ENCODE measurements at places on chromosomes 5 and 9.
A peak's percentile ranks its signal among the peaks of the same experiment; 100 is the strongest.

- DNase-seq, result no peak
- peaks cover 11% of the 10 kb centered on the region for H3K4me1 ChIP-seq
- H3K4me3 ChIP-seq, result peak overlapping the region; percentile 93
- no peaks in the 10 kb centered on the region for H3K36me3 ChIP-seq
- no peaks in the 10 kb centered on the region for H3K27me3 ChIP-seq
These were observed 988 bp downstream of the OXCT1 start for GRCh38 chr5:41869151-41869723.

DNA sequence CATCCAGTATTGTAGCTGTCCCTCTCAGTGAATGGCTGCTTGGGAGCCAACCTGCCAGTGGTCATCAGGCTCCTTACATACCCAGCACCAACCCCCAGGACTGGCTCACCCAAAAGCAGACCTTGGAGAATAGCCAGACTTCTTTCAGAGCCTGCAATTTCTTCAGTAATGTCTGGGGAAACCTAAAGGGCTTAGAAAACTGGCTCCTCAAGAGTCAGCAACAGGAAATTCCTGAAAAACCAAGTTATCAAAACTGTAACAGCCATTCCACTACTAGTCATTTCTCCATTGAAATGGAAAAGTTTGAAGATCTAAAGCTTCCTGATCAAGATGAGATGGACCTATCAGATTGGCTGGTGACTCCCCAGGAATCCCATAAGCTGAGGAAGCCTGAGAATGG lies 12.3 kb upstream of the STING1 start:
- no peaks in the 10 kb centered on the region for H3K27me3 ChIP-seq
- H3K27ac ChIP-seq, result no peak overlapping the region
- no peaks in the 10 kb centered on the region for H3K4me1 ChIP-seq

DNA sequence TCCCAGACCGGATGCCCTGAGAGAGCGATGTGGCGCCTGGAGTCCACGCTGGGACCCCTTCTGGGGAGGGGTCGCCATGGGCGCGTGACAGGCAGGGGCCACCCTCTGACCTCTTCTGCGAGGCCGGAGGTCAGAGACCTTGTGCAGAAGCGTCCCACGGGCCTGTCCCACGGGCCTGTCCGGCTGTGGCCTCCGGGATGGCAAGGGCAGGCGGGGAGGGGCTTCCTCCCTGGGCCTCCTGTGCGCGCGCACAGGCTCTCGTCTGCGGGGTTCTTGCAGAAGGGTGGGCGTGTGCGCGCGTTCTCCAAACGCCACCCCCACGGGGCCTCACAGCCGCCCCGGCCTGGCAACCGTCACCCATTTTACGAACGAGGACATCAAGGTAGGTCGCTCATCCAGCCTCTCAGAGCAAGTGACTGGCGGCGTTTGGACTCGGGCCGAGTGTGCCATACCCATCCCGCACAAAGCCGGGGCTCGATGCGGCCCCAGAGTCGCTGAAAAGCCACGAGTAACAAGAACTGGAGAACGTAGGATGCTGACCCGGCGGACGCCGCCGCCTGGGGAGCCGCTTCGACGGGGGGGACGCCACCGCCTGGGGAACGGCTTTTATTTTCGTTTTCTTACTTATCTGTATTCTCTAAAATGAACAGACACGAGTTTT lies 897 bp downstream of the AHRR start:
- H3K4me1 ChIP-seq, result peaks cover 2% of the 10 kb centered on the region
- H3K36me3 ChIP-seq, result no peaks in the 10 kb centered on the region
- no peak for DNase-seq
- no peak overlapping the region for H3K27ac ChIP-seq

- no peaks in the 10 kb centered on the region for H3K36me3 ChIP-seq
- DNase-seq, result no peak
- H3K27me3 ChIP-seq, result no peaks in the 10 kb centered on the region
- H3K27ac ChIP-seq, result no peak overlapping the region
These were observed 6.4 kb upstream of the AGPAT2 start for GRCh38 chr9:136693490-136694162.

GRCh38 chr9:87494970-87495471 lies 2.6 kb upstream of the DAPK1 start:
- peaks cover 16% of the 10 kb centered on the region for H3K4me1 ChIP-seq
- H3K36me3 ChIP-seq, result no peaks in the 10 kb centered on the region
- no peak overlapping the region for H3K27ac ChIP-seq
- DNase-seq, result no peak

- H3K27ac ChIP-seq, result no peak overlapping the region
- H3K27me3 ChIP-seq, result no peaks in the 10 kb centered on the region
- H3K4me1 ChIP-seq, result no peaks in the 10 kb centered on the region
- no peak overlapping the region for H3K4me3 ChIP-seq
These were observed 469.5 kb upstream of the PIK3R1 start for GRCh38 chr5:67746103-67746502.

DNA sequence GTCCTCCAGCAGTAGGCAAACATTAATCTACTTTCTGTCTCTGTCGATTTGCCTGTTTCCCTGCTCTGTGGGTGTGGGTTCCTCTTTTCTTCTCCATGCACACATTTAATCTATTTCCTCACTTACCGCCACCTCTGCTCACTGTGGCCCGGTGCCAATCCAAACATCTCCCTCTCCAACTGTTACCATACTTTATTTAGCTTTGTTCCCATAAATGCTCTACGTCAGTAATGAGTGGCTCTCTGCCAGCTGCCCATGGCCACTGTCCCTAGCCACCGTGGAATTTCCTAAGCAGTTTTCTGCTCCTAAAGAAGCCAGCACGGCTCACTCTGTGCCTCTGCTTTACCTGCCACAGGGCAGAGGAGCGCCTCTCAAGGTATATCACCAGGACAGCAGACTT lies 19.5 kb upstream of the GOLPH3 start:
- DNase-seq, result no peak
- H3K4me1 ChIP-seq, result no peaks in the 10 kb centered on the region
- no peaks in the 10 kb centered on the region for H3K27me3 ChIP-seq
- H3K27ac ChIP-seq, result no peak overlapping the region
- H3K4me3 ChIP-seq, result no peak overlapping the region
- H3K36me3 ChIP-seq, result no peaks in the 10 kb centered on the region

GRCh38 chr5:80866371-80866770 lies 93.8 kb upstream of the RASGRF2 start:
- DNase-seq, result no peak
- H3K27ac ChIP-seq, result no peak overlapping the region
- H3K4me1 ChIP-seq, result no peaks in the 10 kb centered on the region
- H3K27me3 ChIP-seq, result no peaks in the 10 kb centered on the region
- no peak overlapping the region for H3K4me3 ChIP-seq

DNA sequence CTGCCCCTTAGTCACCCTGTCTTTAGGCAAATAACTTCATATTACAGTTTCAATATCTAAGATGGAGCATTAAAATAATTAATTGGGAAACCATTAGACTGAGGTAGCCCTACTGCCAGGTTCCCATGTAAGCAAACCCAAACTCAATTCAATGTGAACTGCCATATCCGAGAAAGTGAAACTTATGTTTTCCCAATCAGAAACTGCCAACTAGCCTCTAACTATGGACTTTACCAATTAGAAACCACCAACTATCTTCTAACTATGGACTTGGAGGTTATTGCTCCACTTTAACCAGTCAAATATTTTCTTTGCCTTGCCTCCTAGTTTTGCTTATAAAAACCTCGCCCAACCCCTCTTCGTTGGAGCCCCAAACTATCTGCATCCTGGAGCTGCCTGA lies 218.5 kb downstream of the ENC1 start:
- H3K36me3 ChIP-seq, result no peaks in the 10 kb centered on the region
- no peak overlapping the region for H3K4me3 ChIP-seq
- DNase-seq, result no peak
- no peak overlapping the region for H3K27ac ChIP-seq

DNA sequence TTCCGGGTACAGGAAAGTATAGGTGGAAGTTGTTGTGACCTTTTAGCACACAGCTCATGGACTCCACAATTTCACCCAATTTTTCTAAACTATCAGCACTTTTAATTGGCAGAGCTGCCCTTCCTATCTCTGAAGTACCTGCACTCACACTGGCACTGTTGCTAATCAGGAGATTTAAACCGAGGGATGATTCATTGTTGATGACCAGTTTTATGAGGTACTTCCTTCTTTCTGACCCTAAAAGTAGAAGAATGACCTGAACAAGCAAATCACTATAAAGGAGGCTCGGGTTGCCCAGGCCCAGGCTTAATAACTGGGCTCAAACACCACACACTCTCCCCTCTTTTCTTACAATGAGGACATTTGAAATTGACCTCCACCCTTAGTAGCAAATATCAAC lies 105.9 kb downstream of the KCNN2 start:
- H3K27me3 ChIP-seq, result no peaks in the 10 kb centered on the region
- no peak overlapping the region for H3K27ac ChIP-seq
- no peak overlapping the region for H3K4me3 ChIP-seq
- no peaks in the 10 kb centered on the region for H3K36me3 ChIP-seq
- no peaks in the 10 kb centered on the region for H3K4me1 ChIP-seq
- no peak for DNase-seq

DNA sequence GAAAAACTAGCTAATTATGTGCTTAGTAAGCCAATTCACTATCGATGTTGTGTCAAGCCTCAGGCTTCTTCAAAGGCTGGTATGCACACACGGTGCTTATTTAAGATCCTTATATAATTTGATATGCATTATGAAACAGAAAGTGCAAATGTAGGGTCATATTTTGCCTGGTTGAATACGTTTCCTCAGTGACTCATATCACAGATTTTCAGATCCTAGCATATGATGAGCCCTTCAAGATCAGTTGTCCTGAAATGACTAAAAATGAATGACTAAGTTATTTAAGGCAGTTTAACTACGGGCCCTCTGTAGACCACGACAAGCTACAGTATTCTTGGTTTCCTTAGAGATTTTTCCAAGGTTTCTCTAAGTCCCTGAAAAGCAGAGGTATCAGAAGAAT lies 778.3 kb downstream of the PRELID2 start:
- no peaks in the 10 kb centered on the region for H3K36me3 ChIP-seq
- no peaks in the 10 kb centered on the region for H3K27me3 ChIP-seq
- H3K27ac ChIP-seq, result no peak overlapping the region
- no peak overlapping the region for H3K4me3 ChIP-seq

DNA sequence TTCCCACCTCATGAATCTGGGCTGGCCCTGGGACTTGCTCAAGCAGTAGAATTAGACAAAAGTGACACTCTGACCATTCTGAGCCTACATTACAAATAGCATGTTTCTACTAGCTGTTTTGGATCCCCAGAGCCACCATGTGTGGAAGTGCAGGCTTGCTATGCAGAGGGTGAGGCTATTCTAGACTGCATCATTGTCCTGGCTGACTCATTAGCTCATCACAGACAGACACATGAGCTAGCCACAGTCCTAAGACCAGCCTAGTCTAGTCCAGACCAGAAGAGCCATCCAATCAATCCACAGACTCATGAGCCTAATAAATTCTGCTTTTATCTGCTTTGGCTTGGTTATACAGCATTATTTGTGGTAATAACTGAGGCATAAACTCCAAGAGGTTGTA lies 351.9 kb downstream of the PRELID2 start:
- no peaks in the 10 kb centered on the region for H3K36me3 ChIP-seq
- DNase-seq, result no peak
- no peaks in the 10 kb centered on the region for H3K27me3 ChIP-seq
- H3K27ac ChIP-seq, result no peak overlapping the region
- no peaks in the 10 kb centered on the region for H3K4me1 ChIP-seq

GRCh38 chr9:94676446-94677131 lies 37.3 kb upstream of the FBP1 start:
- H3K36me3 ChIP-seq, result no peaks in the 10 kb centered on the region
- no peak overlapping the region for H3K4me3 ChIP-seq
- H3K4me1 ChIP-seq, result no peaks in the 10 kb centered on the region
- H3K27me3 ChIP-seq, result peaks cover 2% of the 10 kb centered on the region

- H3K27ac ChIP-seq, result no peak overlapping the region
- no peak for DNase-seq
- peaks cover 26% of the 10 kb centered on the region for H3K27me3 ChIP-seq
- H3K4me1 ChIP-seq, result peaks cover 16% of the 10 kb centered on the region
- no peak overlapping the region for H3K4me3 ChIP-seq
- H3K36me3 ChIP-seq, result no peaks in the 10 kb centered on the region
These were observed 584 bp upstream of the PIP5K1B start for GRCh38 chr9:68704498-68704813.

DNA sequence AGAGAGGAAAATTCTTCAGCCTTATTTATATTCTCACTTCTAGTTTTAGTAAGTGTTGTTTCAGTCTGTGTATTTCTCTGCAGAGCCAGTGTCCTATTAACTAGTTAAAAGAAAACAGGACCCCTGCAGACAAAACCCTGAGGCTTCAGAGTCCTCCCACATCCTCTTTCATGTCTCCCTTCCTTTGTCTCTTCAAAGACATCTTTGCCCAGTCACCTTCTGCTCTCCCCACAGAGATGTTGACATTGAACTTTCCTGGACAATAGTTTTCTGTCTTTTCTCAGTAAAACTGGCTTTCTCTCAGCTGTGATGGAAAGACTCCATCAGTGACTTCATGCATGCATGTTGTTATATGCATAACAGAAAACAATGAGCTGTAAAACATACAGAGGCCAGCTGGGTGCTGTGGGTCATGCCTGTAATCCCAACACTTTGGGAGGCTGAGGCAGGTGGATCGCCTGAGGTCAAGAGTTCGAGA lies 20.2 kb downstream of the GRAMD2B start:
- H3K4me1 ChIP-seq, result peaks cover 7% of the 10 kb centered on the region
- H3K4me3 ChIP-seq, result no peak overlapping the region
- peaks cover 4% of the 10 kb centered on the region for H3K36me3 ChIP-seq

- no peaks in the 10 kb centered on the region for H3K27me3 ChIP-seq
- no peaks in the 10 kb centered on the region for H3K4me1 ChIP-seq
- no peak overlapping the region for H3K4me3 ChIP-seq
These were observed 287.7 kb downstream of the FBXL7 start for GRCh38 chr5:15787681-15788080.

DNA sequence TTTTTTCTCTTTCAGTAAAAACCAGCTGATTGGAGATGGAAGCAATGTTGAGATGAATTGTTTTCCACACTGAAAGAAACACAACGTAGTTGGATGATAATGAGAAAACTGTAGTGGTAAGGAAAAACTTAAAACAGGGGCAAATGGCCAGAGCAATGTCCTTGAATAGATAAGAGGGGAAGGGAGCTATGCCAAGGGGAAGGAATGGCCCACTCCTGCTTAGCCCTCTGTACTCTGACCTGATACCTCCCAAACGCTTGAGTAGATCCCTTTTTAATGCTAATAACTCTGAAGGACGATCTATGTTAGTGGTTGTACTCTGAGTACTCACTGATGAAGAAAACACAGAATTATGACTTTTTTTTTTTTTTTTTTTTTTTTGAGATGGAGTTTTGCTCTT lies 114.7 kb upstream of the DAB2 start:
- no peaks in the 10 kb centered on the region for H3K4me1 ChIP-seq
- H3K27me3 ChIP-seq, result no peaks in the 10 kb centered on the region
- no peaks in the 10 kb centered on the region for H3K36me3 ChIP-seq
- no peak for DNase-seq
- H3K27ac ChIP-seq, result no peak overlapping the region
- no peak overlapping the region for H3K4me3 ChIP-seq

All from T-cell (primary cell).